CD4-positive, CD25-positive, alpha-beta regulatory T cell (primary cell): ENCODE measurements at places on chromosomes 11 and 22. TPM values are rescaled to one million over a fixed set of nuclear protein-coding genes. Genes with fewer than 3 reads are reported as not detected.

DNA sequence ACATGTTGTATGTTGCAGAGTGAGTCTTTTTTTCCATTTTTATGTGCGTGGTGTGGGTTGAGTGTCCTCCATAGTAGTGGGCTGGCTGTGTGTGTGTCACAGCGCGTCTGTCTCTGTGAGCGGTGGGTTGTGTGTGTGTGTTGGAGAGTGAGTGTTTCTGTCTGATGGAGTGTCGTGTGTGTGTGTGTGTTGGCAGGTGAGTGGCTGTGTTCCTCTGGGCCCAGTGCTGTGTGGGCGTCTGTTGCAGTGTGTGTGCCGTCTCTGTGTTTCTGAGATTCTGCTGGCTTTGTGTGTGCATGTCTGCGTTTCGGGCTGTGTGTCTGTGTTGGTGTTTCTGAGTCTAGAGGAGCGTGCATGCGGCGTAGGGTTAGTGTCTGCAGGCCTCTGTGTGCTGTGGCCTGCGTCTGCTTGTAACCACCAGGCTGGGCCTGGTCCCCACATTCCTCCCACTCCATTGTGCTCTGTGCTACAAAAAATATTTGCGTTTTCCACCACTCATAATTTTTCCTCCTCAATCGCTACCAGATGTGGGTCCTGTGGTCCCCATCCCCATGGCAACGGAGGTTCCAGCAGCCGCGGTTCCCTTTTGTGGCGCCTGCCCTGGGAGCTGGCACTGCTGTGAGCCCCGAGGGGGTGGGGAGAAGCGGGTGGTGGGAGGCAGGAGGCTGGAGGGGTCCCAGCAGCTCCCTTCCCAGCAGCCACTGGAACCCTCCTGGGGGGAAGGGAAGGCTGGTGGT lies 15.2 kb downstream of the SCARF2 start:
- no peak for DNase-seq
- no peak overlapping the region for H3K27ac ChIP-seq
- no peak overlapping the region for H3K4me3 ChIP-seq
- no peaks in the 10 kb centered on the region for H3K36me3 ChIP-seq

GRCh38 chr11:85848556-85848955 lies 6.6 kb upstream of the CCDC83 start:
- H3K27ac ChIP-seq, result no peak overlapping the region
- H3K4me1 ChIP-seq, result no peaks in the 10 kb centered on the region
- no peak overlapping the region for H3K4me3 ChIP-seq
- no peaks in the 10 kb centered on the region for H3K36me3 ChIP-seq
- no peak for DNase-seq

- H3K36me3 ChIP-seq, result no peaks in the 10 kb centered on the region
- no peak overlapping the region for H3K4me3 ChIP-seq
- H3K27me3 ChIP-seq, result no peaks in the 10 kb centered on the region
- no peak for DNase-seq
These were observed 89.2 kb downstream of the GRAMD1B start for GRCh38 chr11:123519055-123519796.

DNA sequence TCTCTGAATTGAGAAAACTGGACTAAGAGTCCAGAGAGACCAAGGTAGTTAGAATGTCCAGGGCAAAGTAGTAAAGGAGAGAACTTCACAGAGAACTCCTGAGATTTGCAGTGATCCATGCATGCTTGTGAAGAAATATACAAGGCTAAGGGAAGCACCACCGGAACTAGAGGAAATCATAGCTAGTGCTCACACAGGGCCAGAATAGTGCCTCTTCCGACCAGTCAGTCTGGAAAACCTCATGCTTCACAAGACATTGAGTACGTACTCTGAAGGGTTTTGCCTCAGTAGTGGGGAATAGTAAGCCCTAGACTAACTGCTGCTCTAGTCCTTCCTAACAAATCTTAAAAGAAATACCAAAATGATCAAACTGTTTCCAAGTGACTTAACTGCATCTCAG lies 108.0 kb downstream of the LRRC32 start:
- no peaks in the 10 kb centered on the region for H3K27me3 ChIP-seq
- H3K36me3 ChIP-seq, result no peaks in the 10 kb centered on the region
- no peak overlapping the region for H3K27ac ChIP-seq
- H3K4me3 ChIP-seq, result no peak overlapping the region
- peaks cover 19% of the 10 kb centered on the region for H3K4me1 ChIP-seq

- H3K36me3 ChIP-seq, result no peaks in the 10 kb centered on the region
- no peak for DNase-seq
- H3K4me3 ChIP-seq, result no peak overlapping the region
- no peaks in the 10 kb centered on the region for H3K4me1 ChIP-seq
These were observed 21.3 kb upstream of the PATZ1 start for GRCh38 chr22:31367426-31367825.

- no peak overlapping the region for H3K27ac ChIP-seq
- no peaks in the 10 kb centered on the region for H3K27me3 ChIP-seq
- DNase-seq, result no peak
These were observed 108.6 kb downstream of the SCN3B start for GRCh38 chr11:123545726-123546270.

DNA sequence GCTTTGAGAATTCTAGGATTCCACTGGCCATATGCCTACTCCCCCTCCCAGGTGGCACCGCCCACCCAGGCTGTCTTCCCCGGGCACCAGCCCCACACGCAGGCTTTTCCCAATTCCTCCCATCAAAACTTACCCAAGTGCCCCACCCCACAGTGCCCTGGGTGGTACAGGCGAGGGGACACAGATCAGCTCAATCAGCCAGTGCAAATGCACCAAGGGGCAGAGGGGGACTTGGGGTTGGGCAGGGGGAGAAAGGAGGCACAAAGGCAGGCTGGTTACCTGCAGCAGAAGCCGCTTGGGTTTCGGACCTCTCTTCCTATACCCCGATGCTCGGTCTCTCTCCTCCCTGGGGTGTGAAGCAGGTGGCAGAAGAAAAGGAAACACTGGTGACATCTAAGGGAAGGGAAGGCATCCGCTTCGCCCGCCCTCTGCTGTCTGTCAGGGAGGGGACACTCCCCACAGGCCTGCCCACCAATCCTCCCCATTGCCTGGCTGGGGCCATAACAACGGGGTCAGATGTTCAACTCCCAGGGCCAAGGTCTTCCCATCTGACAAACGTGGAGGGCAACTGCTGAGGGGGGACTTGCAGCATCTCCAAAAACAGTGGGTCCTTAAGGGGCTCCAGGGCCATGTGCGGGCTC lies 14.0 kb downstream of the CBX7 start:
- H3K36me3 ChIP-seq, result peaks cover 34% of the 10 kb centered on the region
- no peak for DNase-seq
- peaks cover 1% of the 10 kb centered on the region for H3K4me1 ChIP-seq
- H3K27me3 ChIP-seq, result no peaks in the 10 kb centered on the region
- no peak overlapping the region for H3K4me3 ChIP-seq

- no peak overlapping the region for H3K27ac ChIP-seq
- no peaks in the 10 kb centered on the region for H3K27me3 ChIP-seq
- H3K4me1 ChIP-seq, result no peaks in the 10 kb centered on the region
These were observed 24.9 kb downstream of the ARHGAP42 start for GRCh38 chr11:100711984-100712383.

DNA sequence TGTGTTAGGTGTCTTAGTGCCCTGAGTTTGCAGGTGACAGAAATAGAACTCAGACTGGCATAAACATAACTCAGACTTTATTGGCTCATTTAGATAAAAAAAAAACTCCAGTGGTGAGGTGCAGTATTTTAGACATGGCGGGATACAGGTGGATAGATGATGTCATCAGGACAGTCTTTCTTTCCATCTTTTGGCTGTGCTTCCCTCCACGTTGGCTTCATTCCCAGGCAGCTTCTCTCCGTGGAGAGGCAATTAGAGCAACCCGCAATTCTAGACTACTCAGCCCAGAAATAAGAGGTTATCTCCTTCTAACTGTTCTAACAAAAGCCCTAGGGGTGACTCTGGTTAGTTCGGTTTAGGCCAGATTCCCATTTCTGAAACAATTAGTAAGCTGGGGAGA lies 40.5 kb downstream of the NCAM1 start:
- no peak overlapping the region for H3K27ac ChIP-seq
- H3K36me3 ChIP-seq, result no peaks in the 10 kb centered on the region
- no peaks in the 10 kb centered on the region for H3K4me1 ChIP-seq
- H3K4me3 ChIP-seq, result no peak overlapping the region
- DNase-seq, result no peak
- H3K27me3 ChIP-seq, result no peaks in the 10 kb centered on the region

Gene MUC6
- not detected for total RNA-seq

Gene NRXN2
- total RNA-seq, result 0.42 TPM

Gene CNTF
- 4.9 TPM for total RNA-seq

Gene FLRT1
- total RNA-seq, result not detected

Gene IRF7
- 120 TPM for total RNA-seq

Gene DKK3
- not detected for total RNA-seq

Gene HSCB
- 4.9 TPM for total RNA-seq
